ENCODE measurements at places on chromosomes 7 and 10. TPM values are rescaled to one million over a fixed set of nuclear protein-coding genes. Genes with fewer than 3 reads are reported as not detected.

The FANK1 gene
- 3.3 TPM for polyA plus RNA-seq

The CFAP70 gene
- polyA plus RNA-seq, result 0.10 TPM

The TEX47 gene
- polyA plus RNA-seq, result not detected

The H2BK1 gene
- polyA plus RNA-seq, result not detected

The CABCOCO1 gene
- polyA plus RNA-seq, result not detected

The INMT gene
- polyA plus RNA-seq, result not detected

The NYAP1 gene
- polyA plus RNA-seq, result 1.4 TPM

The RBM20 gene
- polyA plus RNA-seq, result not detected

The ANXA8 gene
- 481 TPM for polyA plus RNA-seq

The AVL9 gene
- polyA plus RNA-seq, result 12.6 TPM

The RAMP3 gene
- not detected for polyA plus RNA-seq

The OIT3 gene
- polyA plus RNA-seq, result not detected

The FAM170B gene
- not detected for polyA plus RNA-seq

The RARRES2 gene
- polyA plus RNA-seq, result not detected

The GJC3 gene
- not detected for polyA plus RNA-seq

The ZKSCAN5 gene
- 4.4 TPM for polyA plus RNA-seq

The PTPRZ1 gene
- polyA plus RNA-seq, result 10.0 TPM

The SEC61G gene
- 457 TPM for polyA plus RNA-seq

The ZP3 gene
- polyA plus RNA-seq, result 9.8 TPM

The SPDYE6 gene
- not detected for polyA plus RNA-seq

The PRKG1 gene
- 0.17 TPM for polyA plus RNA-seq

The SRRM3 gene
- 1.3 TPM for polyA plus RNA-seq

The PHYHIPL gene
- not detected for polyA plus RNA-seq

The PTF1A gene
- polyA plus RNA-seq, result not detected

The C10orf105 gene
- not detected for polyA plus RNA-seq
